Progenitor cell of endocrine pancreas (in vitro differentiated cells): ENCODE measurements at places on chromosomes 12 and 14.

GRCh38 chr14:81743605-81744004 is 210.0 kb upstream of the SEL1L start:
- no peak for DNase-seq

DNA sequence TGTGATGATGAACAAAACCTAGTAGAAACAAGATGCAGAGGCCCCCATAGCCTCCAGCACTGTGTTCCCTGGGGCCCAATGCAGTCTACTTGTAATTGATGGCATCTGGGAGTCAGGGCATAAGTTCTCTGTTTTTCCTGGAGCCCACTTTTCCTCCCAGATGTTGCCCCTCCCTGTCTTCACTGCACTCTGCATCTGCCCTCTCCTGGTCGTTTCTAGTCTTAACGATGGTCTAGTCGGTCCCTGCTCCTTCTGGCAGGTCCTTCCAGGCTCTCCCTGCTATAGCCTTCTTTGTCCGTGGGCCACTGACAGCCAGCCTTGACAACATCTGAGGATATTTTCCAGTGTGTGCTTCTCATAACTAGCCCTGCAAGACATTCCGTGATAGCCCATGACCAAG is 208.3 kb downstream of the GXYLT1 start:
- no peak for DNase-seq

- DNase-seq: no peak
Observed at GRCh38 chr12:76232013-76232412, 116.2 kb downstream of the BBS10 start.

DNA sequence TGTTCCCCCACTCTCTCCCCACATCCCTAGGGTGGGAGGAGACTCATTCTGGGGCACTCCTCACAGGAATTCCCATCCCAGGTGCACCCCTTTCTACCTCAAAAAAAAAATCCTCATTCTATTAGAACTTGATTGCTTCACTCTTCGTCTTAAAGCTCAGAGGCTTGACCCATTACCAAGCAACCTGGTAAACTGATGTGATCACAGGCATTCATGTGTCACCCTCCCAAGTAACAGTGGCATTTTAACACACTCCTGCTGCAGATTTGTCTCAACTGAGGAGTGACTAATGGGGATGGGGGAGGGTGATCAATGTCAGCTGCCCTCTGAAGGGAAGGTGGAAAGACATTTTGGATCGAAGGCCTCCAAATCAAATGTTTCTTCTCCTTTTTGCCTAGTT is 78.1 kb upstream of the PTHLH start:
- no peak for DNase-seq

DNA sequence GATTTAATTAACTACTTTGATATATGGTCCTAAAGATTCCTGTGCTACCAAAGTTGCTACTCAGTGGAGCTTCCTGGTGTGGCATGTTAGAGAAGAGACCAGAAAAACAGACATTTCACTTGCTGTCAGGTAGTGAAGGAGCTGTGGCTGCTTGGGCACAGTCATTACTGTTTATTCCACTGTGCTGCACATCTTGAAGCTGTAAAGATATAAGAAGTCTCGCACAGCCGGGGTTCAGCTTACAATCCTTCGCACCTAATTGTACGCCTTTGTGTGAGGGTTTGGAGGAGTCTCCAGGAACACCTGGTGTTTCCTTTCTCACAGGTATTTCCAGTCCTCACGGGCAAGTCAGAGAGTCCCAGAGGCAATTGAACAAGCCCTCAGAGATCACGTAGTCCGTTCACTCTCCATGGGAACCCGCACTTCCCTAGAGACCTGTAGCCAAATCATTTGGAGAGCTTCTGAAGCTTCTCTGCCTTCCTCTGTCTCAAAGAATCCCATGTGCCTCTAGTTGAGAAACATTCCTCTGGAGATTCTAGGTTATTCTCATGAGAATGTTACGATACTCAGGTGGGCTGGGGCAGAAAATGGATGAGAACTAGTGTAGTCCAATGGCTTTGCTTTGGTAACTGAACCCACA is 4.1 kb downstream of the EVL start:
- DNase-seq: no peak

GRCh38 chr12:58502841-58503240 is 417.5 kb downstream of the LRIG3 start:
- no peak for DNase-seq

- no peak for DNase-seq
Observed at GRCh38 chr12:92058664-92059063, 87.0 kb downstream of the BTG1 start.

GRCh38 chr12:122687086-122687485 is 16.1 kb downstream of the HCAR2 start:
- no peak for DNase-seq

DNA sequence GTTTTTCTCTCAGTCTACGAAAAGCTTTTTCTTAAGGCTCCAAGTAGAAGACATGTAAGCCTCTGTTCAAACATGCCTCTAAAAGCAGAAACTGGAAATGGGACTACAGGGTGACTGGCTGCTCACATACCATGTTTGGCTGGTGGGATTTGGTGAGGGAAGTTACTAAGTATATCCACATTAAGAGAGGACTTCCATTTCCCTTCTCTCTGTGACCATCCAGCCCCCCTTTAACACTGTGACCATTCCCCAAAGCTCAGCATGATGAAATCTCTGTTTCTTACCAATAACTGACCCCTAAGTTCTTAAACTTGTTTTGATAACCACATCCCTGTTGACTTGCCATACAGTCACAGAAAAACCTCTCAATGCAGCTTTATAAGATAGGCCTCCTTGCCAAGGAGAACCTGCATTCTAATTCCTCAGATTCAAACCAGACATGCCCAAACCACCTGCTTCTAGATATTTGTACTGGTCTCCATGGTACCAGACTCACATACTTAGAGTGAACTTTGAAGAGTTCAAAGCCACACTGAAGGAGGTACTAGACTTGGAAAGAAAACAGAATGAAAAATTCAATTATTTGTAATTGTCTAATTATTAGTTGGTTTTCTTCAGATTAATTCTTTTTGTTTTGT is 102.2 kb downstream of the VEZT start:
- DNase-seq: no peak

- DNase-seq: no peak
Observed at GRCh38 chr14:50049703-50050570, 66.4 kb downstream of the VCPKMT start.

DNA sequence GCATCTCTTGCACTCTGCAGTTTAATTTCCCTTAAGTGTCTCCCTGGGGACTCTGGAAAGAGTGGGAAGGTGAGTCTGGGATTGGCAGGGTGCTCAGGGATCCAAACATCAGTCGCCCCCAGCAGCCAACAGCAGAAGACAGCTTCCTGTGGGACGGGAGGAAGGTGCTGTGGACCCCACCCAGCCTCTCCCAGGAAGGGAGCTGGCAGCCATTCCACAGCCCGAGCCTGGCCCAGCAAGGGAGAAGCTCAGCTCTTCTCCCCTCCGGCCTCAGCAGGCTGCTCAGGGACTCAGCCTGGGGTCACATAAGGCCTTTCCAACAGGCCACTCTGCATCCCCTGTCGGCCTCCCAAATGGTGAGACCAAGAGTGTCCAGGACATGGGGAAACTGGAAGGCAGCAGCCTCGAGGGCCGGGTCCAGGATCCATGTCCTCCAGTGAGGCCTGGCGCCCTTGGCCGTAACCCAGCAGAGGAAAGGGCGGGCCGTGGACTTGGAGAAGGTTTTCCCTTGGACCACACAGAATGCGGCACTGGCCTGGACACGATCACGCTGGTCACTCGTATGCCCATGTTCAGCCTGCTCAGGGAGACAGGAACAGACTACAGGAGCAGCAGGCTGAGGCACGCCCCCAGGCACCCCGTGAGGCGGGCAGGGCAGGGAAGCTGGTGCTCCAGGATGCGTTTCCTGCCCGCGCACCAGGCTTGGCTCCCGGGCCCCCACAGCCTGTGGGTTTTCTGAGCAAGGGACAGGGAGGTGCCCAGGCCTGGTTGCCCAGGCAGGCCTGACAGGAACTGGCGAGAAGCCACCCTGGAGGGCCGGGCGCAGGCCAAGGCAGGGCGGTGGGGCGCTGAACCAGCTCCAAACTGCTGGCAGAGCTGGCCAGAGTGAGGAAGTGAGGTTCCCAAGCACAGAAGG is 3.5 kb downstream of the XRCC3 start:
- no peak for DNase-seq

DNA sequence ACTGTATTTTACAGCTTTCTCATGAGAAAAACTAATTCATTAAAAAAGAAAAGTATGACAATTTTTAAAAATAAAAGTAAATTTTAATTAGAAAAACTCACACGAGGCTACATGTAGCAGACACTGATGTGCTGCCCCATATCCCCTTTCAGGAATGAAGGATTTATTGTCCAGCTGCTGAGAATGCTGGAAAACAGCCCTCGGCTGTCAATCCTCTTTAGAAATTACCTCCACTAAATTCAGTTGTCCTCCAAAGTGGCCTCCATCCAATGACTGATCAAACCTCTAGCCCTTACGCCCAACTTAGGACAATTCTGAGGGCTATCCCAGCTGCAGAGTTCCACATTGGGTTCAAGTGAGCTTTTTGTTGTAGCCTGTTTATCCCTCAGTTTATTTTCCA is 29.8 kb upstream of the AP4S1 start:
- DNase-seq: no peak

GRCh38 chr14:61196034-61196433 is 85.1 kb downstream of the TMEM30B start:
- DNase-seq: no peak

DNA sequence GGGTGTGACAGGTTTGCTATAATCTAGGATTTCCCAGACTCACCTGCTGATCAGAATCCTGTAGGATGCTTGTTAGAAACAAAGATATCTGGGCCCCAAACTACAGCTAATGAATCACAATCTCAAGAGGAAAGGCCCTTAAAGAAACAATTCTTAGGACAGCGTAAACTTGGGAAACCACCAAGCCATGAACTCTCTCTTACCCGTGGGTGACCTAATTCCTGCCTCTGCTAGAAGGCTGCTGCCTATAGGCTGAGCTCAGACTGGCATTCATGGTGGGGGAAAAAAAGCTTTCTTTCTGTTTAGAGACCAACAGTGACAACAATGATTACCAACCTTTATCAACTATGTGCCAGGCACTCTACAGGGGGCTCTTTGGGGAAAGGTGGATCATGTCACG is 213.9 kb upstream of the FKBP4 start:
- no peak for DNase-seq

- no peak for DNase-seq
Observed at GRCh38 chr12:96194971-96195844, 1.0 kb downstream of the ELK3 start.

DNA sequence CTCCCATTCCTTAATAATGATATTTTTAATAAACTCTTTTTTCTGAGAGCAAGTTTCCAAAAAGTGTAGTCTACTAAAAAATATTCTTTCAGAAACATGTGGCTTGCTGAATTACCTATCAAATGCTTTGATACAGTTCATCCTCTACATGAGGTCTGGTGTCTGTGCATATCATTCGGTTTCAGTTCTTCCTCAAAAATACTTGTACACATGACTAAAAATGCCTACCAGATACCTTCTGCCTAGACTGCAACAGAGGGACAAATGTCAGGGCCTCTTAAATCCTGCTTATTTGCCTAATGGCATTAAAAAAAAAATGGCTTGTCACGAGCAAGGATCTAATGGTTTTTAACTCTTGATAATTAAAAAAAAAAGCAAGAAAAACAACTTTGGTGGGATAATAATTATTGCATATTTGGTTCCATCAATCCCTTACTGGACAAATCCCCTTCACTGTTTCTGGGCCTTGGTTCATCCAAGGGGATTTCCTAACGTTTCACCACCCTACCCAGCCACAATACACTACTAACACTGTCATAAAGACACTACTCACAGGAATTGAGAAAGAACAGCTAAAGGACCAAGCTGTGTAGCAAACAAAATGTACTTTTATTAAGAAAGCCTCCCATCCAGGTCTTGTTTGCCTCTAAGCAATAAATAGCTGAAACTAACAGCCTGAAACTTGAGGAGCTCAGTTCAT is 45.7 kb downstream of the PARP11 start:
- DNase-seq: no peak

- DNase-seq: no peak
Observed at GRCh38 chr12:101670007-101670671, 27.3 kb upstream of the CHPT1 start.

DNA sequence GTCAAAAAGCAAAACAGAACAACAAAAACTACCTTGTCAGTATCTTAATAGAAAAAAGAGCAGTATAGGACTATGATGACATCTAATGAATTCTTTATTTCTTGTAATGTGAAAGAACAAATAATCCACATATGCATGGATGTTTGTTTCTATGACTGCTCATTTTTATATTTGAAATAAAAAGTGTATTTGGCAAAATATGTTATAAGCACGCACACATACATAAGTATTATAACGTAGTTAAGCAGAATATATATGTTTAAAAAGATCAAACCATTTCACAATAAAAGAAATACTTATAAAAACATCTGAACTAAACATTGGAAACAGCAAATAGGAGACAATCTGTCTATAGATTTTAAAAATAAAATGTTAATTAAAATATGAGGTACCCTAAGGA is 74.8 kb downstream of the MIPOL1 start:
- no peak for DNase-seq

DNA sequence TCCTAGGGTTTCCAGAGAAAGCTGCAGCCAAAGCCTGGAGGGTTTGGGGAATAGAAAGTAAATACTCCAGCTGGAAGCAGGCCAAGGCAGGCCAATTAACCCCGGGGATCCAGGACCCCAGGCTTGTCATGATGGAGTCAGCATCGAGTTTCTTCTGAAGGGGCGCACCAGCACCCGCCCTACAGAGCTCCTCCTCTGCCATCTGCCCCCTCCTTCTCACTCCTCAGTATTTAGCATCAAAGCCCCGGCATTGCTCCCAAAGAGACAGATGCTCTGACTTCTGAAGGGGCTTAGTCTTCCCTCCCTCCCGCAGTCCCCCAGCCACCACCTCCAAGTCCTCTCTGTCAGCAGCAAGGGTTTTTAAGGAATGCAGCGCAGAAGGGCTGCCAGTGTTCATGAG is 285.1 kb upstream of the NOS1 start:
- no peak for DNase-seq
